ENCODE measurements at places on chromosomes 7 and 10.

DNA sequence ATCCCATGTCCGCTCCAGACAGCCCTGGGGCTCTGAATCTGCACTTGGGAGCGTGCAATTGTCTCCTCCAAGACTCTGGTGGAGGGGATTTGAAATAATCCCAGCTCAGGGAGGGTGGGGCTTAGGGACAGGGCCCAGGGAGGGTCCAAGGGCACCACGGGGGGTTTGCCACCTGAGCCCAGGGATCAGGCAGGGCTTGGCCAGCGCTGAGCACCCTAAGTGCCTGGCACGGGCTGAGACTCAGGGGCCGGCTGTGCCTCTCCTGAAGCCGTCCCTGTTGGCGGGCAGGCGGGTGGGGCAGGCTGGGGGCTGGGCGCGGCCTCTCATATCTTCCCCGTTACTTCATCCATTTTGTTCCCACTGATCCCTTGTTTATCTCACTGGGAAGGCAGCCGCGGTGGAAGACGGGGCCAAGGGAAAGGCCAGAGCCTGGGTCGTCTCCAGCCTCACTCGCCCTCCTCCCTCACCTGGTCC, 41.8 kb upstream of the ELN start:
- no peak for DNase-seq

- DNase-seq, result peak; percentile 16
Measured at GRCh38 chr10:28676326-28676967, 874 bp upstream of the BAMBI start.

DNA sequence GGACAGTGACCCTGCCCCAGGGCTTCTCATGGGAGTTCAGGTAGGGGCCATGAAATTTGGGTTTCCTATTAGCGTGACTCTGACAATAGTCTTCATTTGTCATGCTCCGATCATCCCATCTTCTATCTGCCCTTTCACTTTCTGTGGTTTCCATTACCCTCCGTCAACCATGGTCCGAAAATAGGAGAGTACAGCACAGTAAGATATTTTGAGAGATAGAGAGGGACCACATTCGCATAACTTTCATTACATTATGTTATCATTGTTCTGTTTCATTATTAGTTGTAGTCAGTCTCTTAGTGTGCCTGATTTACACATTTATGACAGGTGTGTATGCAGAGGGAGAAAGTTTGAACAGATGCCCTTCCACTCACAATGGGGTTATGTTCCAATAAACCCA, 649.2 kb downstream of the SDK1 start:
- no peak for DNase-seq

GRCh38 chr10:78130966-78131710, 97.5 kb downstream of the RPS24 start:
- DNase-seq, result no peak

- DNase-seq, result no peak
Measured at GRCh38 chr7:96319439-96319838, 2.5 kb downstream of the SLC25A13 start.

DNA sequence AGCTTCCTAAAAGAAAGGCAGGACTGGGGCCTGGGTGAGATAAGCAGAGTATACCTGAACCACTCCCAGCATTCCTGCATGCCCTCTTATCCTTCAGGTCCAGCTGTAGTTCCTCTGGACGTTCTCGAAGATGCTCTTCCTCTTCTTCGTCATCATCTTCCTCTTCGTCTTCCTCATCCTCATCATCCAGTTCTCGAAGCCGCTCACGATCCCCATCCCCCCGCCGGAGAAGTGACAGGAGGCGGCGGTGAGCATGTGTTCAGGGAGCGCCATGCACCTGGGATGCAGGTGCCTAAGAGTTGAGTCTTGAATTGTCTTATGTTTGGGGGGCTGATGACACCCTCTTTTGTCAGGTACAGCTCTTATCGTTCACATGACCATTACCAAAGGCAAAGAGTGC, 3.9 kb upstream of the NOLC1 start:
- DNase-seq, result no peak

- DNase-seq, result no peak
Measured at GRCh38 chr10:46330894-46331293, 44.1 kb downstream of the ANTXRL start.

DNA sequence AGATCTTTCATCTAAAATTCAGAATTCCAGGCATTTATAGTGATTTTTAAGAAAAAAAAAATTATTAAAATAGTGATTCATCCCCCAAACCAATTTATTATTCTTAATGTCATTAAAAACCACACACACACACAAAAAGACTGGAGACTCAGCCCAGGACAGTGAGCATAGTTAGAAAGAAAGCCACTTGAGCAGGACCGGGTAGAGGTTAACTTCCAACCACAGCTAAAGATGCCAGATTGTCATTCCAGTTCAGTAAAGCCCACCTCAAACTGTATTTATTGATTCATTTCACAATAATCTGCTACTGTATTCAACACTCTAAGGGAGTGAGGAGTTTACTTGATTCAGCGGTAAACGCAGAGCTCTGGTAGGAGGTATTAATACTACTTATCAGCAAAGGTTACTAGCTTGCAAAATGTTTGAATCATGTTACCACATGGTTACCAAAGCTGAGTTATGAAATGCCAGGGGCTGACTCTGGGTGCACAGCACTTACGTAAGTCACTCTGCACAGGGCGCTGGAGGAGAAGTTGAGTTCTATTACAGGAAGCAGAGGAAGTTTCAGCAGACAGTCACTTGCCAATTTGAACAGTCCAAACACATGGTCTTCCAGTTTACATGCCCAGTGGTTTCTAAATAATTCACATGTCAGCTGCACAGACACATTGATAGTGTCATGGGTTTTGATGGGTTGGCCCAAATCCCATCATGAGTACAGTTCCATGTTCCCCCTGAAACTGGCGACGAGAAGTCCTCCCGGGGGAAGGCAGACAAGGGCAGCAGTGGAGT, 64.6 kb downstream of the KLF6 start:
- no peak for DNase-seq

DNA sequence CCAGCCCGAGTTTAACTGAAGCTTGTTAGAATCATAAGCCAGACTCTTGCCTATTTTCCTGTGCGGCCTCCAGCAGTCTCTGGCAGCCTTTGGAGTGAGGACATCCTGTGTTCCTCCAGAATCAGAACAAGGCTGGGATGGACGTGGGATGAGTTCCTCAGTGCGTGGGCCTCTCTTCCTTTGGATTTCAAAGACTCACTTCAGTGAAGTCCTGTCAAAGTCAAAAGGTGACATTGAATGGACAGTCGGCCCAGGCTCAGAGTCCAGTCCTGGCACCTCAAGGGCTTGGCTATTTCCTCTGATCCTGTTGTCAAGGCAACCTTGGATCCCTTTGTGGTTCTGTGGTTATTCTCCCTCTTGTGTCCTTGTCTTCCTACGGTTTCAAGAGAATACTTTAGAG, 21.4 kb upstream of the SMC3 start:
- no peak for DNase-seq

DNA sequence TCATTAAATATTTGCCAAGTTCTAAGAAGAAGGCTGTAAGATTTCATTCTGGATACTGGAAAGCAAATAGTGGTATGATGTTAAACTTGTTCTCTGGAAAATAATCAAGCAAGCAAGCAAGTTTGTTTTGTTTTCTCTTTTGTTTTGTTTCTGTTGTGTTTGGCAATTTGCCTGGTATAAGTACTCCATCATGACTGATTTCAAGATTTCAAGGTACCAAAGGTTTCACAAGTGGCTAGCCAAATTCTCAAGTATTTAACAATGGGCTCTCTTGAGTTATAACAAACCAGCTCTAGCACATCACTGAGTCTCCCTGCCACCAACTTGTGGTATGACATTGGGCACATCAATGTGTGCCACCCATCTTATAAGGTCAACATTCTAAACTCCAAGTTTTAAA, 151.7 kb upstream of the IGFBP3 start:
- no peak for DNase-seq

DNA sequence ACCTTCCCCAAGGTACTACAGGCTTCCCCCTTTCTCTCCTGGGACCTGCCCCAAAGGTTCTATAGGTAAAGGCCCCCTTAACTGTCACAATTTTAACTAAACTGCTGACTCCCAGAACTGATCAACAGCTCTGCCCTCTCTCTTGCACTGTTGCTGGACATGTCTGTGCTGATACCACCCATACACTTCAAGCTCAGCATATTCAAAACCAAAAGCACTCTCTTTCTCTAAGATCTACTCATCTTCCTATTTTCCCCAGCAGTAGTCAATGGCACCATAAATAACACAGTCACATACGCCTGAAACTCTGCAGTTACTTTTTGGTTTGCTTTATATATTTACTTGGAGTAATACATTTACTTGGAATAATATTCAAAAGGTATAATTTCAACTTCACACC, 12.3 kb downstream of the OSBPL3 start:
- no peak for DNase-seq

DNA sequence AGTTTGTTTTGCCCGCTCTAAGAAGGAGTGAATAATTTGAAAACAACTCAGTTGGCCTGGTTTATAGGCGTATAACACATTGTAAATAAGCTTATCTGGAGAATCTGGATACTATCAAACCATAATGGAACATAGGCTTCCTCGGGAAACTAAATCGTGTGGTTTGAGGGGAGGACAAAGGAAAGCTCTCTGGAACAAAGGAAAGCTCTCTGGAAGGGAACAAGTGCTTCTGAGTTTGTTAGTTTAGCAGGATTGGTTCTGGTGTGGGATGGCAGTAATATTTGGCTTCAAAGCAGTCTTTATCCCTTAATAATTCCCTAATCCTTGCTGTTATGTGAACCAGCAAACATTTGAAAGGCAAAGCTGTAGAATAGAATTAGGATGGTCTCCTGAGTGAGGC, 15.0 kb upstream of the SLK start:
- no peak for DNase-seq

DNA sequence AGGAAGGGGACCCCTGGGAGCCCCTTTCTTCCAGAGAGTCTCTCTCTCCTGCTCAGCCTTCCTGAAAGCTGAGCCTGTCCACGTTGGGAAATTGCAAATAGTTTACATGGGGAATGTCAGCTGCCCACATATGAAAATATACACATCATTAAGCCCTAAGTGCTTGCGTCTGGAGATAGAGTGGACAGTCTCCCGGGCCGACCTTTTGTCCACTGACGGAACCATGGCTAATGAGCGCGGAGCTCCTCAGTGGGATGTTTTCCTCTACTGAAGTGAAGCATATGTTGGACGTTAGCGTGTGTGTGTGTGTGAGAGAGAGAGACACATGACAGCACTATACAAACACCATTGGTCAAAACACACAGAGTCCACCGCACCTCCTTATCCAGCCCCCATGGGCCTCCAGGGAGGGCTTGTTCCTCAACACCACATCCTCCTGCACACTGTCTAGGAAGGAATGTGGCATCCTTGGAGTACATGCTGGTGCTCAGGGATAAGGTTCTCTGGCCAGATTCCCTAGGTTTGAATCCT, 128.4 kb downstream of the RGS10 start:
- no peak for DNase-seq
